NCI-H2081 (cell line): ENCODE measurements at places on chromosomes 12 and 14.

- no peak for DNase-seq
Observed at GRCh38 chr14:52879958-52880357, 70.9 kb downstream of the FERMT2 start.

GRCh38 chr14:99125113-99125512, 146.9 kb downstream of the BCL11B start:
- no peak for DNase-seq

GRCh38 chr12:52628111-52628507, 9.8 kb upstream of the KRT73 start:
- DNase-seq, result no peak

- no peak for DNase-seq
Observed at GRCh38 chr14:63848890-63849289, 3.9 kb upstream of the SYNE2 start.

GRCh38 chr12:92929983-92930382, 888 bp upstream of the EEA1 start:
- no peak for DNase-seq
